ENCODE measurements at places on chromosomes 11 and 22.

GRCh38 chr22:36239150-36239400 lies 252 bp downstream of the APOL2 start:
- H3K27me3 ChIP-seq, result no peaks in the 10 kb centered on the region
- H3K36me3 ChIP-seq, result peaks cover 16% of the 10 kb centered on the region
- peaks cover 37% of the 10 kb centered on the region for H3K4me1 ChIP-seq

DNA sequence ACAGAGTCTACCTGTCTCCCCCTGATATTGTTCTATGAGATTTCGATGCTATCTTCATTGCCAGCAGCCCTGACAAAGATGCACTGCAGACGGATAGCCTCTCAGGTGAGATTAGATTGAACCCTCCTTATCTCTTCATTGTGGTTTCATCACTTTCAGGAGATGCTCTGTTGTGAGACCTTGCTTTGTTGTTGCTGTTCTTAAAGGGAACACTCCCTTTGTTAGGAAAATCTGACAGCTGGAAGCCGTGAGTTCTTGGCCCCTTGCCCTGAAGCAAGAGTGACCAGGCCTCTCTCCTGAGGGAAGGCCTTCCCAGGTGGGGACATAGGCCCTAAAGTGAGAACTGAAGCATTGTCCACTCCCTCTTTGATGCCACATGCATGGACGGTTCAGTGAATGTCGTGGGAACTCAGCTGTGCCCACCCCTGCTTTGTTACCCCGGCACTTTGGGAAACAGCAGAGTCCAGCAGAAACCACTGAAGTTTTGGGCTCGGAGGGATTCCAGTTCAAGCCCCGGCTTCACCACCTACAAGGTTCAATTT lies 976.1 kb downstream of the TBC1D22A start:
- H3K4me3 ChIP-seq, result no peak overlapping the region
- no peak overlapping the region for H3K27ac ChIP-seq
- no peaks in the 10 kb centered on the region for H3K27me3 ChIP-seq
- no peak for DNase-seq
- no peaks in the 10 kb centered on the region for H3K36me3 ChIP-seq

DNA sequence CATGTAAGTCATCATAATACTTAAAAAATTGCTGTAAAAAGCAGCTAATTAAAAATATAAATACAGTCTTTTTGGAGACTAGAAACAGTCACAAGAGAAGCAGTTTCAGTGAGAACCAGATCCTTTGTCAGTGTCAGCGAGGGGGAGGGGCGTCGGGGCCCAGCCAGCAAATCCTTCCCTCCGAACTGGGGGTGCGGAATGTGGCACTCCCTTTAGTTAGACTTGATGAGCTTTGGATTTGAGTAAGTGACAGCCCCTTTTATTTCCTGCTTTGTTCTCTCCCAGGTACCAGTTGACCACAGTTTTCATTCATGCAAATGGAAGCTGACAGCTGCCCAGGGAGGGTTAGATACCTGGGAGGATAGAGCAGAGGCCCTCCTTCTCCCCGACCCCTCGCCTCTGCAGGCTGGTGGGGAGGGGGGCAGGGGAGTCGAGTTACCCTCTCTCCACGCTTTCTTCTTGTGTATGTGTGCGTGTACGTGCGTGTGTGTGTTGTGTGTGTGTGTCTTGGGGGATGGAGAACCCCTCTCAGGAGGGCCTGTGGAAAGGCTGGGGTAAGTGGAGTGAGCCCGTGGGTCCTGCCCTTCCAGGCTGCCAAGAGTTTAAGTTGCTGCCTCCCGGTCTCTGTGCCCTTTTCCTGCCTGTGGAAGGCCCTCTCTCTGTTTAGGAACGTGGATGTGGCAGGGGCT lies 38.3 kb downstream of the PTPRJ start:
- no peak for DNase-seq
- no peaks in the 10 kb centered on the region for H3K27me3 ChIP-seq
- H3K36me3 ChIP-seq, result no peaks in the 10 kb centered on the region
- H3K4me3 ChIP-seq, result peak overlapping the region; percentile 22

DNA sequence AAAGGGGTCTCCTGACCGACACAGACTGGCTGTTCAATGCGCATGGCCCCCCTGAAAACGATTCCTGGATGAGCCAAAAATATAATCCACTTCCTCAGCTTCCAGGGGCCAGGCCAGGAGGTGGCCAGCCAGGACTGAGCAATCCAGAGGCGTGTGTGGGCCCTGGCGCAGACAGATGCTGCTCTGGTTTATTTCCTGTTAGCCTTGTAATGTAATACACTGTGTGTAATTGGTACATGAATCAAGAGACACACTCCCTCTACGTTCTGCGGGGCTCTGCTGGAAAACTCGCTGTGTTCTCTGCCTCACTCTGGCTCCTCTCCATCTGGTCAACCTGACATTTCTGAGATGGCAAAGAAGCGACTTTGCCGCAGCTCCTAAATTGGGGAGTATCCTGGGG lies 26.3 kb upstream of the ISX start:
- H3K4me3 ChIP-seq, result no peak overlapping the region
- no peaks in the 10 kb centered on the region for H3K36me3 ChIP-seq
- no peaks in the 10 kb centered on the region for H3K4me1 ChIP-seq
- no peak overlapping the region for H3K27ac ChIP-seq
- no peaks in the 10 kb centered on the region for H3K27me3 ChIP-seq
- no peak for DNase-seq

DNA sequence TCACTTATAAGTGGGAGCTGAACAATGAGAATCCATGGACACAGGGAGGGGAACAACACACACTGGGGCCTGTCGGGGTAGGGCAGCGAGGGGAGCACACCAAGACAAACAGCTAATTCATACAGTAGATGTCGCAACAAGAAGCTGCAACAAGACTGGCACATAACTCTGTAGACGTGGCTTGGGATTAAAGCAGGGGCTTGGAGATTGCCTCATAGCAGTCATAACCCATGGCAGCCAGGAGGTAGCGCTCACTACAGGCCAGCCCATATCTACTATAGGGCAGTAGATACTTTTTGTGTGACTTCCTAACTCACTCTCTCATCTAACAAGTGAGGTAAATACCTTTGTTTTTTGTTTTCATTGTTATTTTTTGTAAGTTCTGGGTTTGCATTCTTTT lies 1.7 kb upstream of the OR9G4 start:
- no peaks in the 10 kb centered on the region for H3K36me3 ChIP-seq
- H3K4me3 ChIP-seq, result no peak overlapping the region
- H3K27ac ChIP-seq, result no peak overlapping the region

GRCh38 chr11:5625281-5625680 lies 480 bp downstream of the TRIM34 start:
- no peaks in the 10 kb centered on the region for H3K27me3 ChIP-seq
- no peaks in the 10 kb centered on the region for H3K36me3 ChIP-seq
- H3K4me1 ChIP-seq, result peaks cover 23% of the 10 kb centered on the region
- peak overlapping the region; percentile 65 for H3K27ac ChIP-seq
- peak overlapping the region; percentile 87 for H3K4me3 ChIP-seq

- H3K4me1 ChIP-seq, result peaks cover 39% of the 10 kb centered on the region
- no peak for DNase-seq
- H3K36me3 ChIP-seq, result no peaks in the 10 kb centered on the region
- no peaks in the 10 kb centered on the region for H3K27me3 ChIP-seq
- no peak overlapping the region for H3K27ac ChIP-seq
- no peak overlapping the region for H3K4me3 ChIP-seq
Observed at GRCh38 chr11:1892558-1892957, 863 bp upstream of the PRR33 start.

- no peak for DNase-seq
- H3K36me3 ChIP-seq, result no peaks in the 10 kb centered on the region
- peaks cover 12% of the 10 kb centered on the region for H3K4me1 ChIP-seq
- H3K27ac ChIP-seq, result no peak overlapping the region
- H3K27me3 ChIP-seq, result no peaks in the 10 kb centered on the region
- no peak overlapping the region for H3K4me3 ChIP-seq
Observed at GRCh38 chr11:64330888-64331287, 9.1 kb upstream of the CCDC88B start.

GRCh38 chr22:32207971-32208480 lies 3.2 kb upstream of the RFPL2 start:
- no peak for DNase-seq
- peaks cover 20% of the 10 kb centered on the region for H3K4me1 ChIP-seq
- H3K36me3 ChIP-seq, result no peaks in the 10 kb centered on the region
- no peak overlapping the region for H3K27ac ChIP-seq

DNA sequence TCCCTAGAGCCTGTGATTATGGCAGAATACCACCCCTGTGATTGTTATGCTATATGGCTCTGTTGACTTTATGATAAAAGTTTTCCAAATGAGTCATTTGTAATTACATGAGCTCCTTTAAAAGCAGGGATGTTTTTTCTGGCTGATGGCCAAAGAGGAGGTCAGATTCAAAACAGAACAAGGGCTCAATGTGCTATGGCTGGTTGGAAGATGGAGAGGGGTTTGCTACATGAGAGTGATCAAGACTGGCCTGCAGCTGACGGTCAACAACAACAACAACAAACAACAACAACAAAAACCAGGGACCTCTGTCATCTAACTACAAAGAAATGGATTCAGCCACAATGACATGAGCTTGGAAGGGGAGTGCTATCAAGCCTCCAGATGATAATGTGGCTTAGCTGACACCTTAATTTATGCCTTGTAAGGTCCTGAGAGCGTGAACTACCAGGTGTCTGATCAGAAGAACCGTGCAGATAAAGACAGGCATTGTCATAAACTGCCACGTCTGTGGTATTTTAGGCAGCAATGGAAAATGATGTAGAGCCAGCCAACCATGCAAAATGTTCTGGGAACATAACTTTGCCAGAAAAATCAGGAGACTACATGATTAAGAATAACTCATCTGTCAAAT lies 47.2 kb downstream of the PIWIL3 start:
- no peak for DNase-seq
- no peak overlapping the region for H3K4me3 ChIP-seq
- H3K36me3 ChIP-seq, result no peaks in the 10 kb centered on the region
- H3K27ac ChIP-seq, result no peak overlapping the region

DNA sequence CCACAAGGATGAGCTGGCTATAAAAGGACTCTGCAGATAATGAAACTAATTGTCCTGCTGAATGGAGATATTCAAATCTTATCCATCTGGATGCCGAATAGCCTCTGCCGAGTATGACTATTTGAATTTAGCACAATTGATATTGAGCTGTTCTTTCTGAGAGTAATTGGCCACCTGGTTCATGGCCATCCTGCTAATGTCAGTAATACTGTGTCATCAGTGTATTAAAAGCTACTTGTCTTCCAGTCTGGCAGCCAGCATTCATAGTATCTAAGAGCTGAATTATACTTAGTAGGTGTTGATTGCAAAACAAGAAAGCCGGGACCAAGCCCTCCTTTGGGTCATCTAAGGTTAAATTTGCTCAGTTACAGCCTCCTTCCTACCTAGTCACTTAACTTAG lies 310.7 kb upstream of the NCAM1 start:
- H3K27me3 ChIP-seq, result no peaks in the 10 kb centered on the region
- no peaks in the 10 kb centered on the region for H3K4me1 ChIP-seq
- H3K36me3 ChIP-seq, result no peaks in the 10 kb centered on the region
- DNase-seq, result no peak
- H3K27ac ChIP-seq, result no peak overlapping the region

GRCh38 chr11:95989076-95989605 lies 65.2 kb upstream of the MTMR2 start:
- peaks cover 27% of the 10 kb centered on the region for H3K36me3 ChIP-seq
- no peak overlapping the region for H3K27ac ChIP-seq
- H3K27me3 ChIP-seq, result no peaks in the 10 kb centered on the region

- no peak overlapping the region for H3K27ac ChIP-seq
- H3K27me3 ChIP-seq, result no peaks in the 10 kb centered on the region
- no peaks in the 10 kb centered on the region for H3K36me3 ChIP-seq
- H3K4me3 ChIP-seq, result no peak overlapping the region
- H3K4me1 ChIP-seq, result no peaks in the 10 kb centered on the region
Observed at GRCh38 chr22:48890693-48891554, 936.7 kb downstream of the BRD1 start.

DNA sequence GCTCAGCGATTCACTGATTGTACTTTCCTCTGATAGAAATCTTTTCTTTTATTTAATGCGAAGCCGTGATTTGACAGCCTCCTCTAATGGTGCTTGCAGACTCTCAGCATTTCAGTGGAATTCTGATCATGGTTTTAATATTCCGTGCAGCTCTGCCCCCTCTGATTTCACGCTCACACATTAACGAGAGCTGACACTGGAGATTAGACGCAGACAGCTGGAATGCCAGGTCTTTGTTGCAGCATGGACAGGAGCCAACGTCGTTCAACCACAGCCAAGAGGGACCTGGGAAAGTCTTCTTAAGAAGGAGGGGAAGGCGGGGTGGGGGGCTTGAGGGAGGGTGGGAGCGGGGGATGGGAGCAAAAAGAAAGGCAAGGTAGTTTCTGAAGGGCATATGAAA lies 186.4 kb downstream of the BLID start:
- H3K27ac ChIP-seq, result no peak overlapping the region
- no peaks in the 10 kb centered on the region for H3K27me3 ChIP-seq
- DNase-seq, result no peak
- no peaks in the 10 kb centered on the region for H3K36me3 ChIP-seq
- H3K4me3 ChIP-seq, result no peak overlapping the region

DNA sequence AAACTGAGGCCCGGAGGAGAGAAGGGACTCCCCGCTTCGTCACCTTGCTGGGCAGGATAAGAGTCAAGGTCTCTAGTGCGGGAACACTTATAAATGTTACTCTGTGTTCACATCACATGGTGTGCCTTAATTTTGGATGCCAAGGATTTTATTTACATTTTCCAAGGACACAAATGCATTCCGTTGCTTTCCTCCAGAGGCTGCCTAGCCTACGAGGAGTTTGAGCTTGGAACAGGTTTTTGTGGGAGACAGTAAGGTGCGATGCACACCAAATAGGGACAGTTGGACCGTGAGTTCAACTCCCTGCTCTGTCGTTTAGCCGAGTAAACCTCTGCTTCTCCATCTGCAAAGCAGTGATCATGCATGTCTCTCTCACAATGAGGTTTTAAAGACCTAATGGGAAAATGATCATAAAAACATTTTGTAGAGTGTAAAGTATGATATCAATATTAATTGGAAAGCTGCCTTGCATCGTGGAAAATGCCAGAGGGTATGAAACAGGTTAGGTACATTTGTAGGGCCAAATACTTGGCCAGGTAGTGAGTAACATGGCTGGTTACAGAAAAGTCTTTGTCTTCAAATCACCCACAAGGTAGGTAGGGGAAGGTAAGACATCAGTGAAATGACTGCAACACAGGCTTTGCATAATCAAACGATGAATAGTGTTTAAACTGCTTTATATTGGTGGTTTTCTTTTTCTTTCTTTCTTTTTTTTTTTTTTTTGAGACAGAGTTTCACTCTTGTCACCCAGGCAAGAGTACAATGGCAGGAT lies 61.8 kb downstream of the ST3GAL4 start:
- H3K27me3 ChIP-seq, result no peaks in the 10 kb centered on the region
- H3K4me1 ChIP-seq, result peaks cover 7% of the 10 kb centered on the region
- peak overlapping the region; percentile 28 for H3K4me3 ChIP-seq
- H3K27ac ChIP-seq, result no peak overlapping the region
- no peaks in the 10 kb centered on the region for H3K36me3 ChIP-seq
- no peak for DNase-seq

- DNase-seq, result no peak
- H3K4me3 ChIP-seq, result no peak overlapping the region
- no peak overlapping the region for H3K27ac ChIP-seq
- H3K4me1 ChIP-seq, result no peaks in the 10 kb centered on the region
- no peaks in the 10 kb centered on the region for H3K27me3 ChIP-seq
Observed at GRCh38 chr11:30254307-30255298, 23.8 kb downstream of the FSHB start.

- H3K4me3 ChIP-seq, result no peak overlapping the region
- DNase-seq, result no peak
- no peaks in the 10 kb centered on the region for H3K27me3 ChIP-seq
- H3K36me3 ChIP-seq, result no peaks in the 10 kb centered on the region
Observed at GRCh38 chr22:33659448-33659847, 260.8 kb downstream of the LARGE1 start.

GRCh38 chr22:30602049-30602448 lies 4.9 kb upstream of the TCN2 start:
- H3K4me1 ChIP-seq, result peaks cover 13% of the 10 kb centered on the region
- no peak overlapping the region for H3K4me3 ChIP-seq
- H3K27me3 ChIP-seq, result no peaks in the 10 kb centered on the region
- no peaks in the 10 kb centered on the region for H3K36me3 ChIP-seq
